ENCODE measurements at places on chromosomes 7 and 10.

DNA sequence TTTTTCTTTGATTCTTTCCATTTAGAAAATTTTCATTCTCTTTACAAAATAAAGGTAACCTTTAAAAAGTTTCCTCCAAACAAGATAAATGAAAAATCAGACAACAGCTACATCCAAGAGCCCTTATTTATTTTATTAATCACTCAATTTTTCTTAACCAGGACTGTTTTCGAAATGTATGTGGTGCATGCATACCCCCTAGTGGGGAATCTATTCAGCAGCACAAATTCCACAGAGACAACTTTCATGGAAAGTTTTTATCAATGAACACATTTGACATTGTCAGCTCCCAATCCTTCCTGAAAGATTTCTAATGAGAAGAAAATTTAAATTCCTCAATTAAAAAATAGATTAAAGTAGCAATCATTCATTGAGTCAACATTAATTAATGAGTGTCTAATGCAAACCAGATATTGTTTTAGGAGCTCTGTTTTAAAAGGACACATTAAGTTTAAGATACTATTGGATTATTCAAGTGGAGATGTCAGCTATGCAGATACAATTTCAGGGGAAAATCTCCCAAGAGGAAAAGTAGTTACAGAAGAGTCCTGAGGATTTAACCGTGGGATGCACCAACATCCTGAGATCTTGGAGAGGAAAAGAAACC is 5.2 kb upstream of the HTR7 start:
- DNase-seq: no peak

- no peak for DNase-seq
Observed at GRCh38 chr7:1152492-1152891, 7.5 kb downstream of the ZFAND2A start.

DNA sequence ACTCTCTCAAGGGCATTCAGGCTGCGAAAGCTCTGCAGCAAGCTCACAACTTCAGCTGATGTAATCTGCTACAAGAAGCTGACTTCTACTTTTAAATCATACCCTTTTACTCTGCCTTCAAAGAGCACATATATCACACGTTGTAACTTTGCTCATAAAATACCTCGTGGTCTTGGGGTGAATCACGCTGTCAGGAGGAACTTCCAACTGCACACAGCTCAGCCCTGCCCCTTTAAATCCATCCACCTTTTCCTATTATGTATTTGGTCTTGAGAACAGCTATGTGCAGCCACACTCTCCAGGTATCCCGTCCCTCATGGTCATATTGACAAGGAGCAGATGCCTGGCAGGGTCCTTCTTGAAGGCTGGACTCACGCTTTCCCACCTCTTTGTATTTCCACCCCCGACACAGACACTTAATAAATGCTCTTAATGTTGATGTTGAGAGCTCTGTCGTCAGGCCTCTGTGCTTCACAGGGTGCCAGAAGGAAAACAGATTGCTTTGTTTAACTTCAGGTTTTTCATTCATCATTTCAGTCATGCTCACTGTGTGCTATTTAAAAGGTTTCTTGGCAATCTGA is 47.6 kb downstream of the ICA1 start:
- DNase-seq: no peak

DNA sequence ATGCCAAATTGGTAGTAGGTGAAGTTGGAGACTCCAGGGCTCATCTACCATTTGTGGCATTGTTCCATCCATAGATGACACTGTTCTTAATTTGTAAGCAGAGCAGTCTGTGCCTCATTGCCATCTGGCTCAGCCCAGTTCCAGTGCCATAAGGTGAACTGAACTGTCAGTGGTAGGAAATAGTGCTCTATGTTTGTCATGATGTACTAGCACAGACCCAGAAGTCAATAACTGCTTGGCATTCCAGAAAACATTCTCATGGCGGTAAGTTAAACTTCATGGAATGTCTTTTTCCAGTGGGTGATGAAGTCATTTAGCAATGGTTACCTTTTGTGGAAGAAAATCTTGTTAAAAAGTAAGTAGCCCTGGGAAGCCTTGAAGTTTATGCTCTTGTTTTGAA is 302.7 kb downstream of the SUGCT start:
- no peak for DNase-seq

DNA sequence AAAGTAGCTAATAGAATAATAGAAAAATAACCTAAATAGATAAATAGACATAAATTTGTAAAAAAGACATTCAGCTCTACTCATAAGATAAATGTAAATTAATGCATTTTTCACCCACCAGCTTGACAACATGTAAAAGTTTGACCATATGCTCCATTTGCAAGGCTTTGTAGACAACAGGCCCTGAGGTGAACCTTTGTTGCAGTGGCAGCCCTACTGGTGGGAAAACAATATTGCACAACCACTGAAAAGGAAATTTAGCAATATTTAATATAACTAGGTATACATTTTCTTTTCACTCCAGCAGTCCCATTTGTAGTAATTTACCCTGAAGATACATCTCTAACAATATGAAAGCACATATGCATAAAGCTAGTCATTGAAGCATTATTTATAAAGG is 39.0 kb upstream of the ADRA2A start:
- DNase-seq: no peak

Data from activated CD8-positive, alpha-beta T cell treated with anti-CD3 and anti-CD28 coated beads for 36 hours (primary cell).